ENCODE measurements at places on chromosomes 7 and 10.

- no peak for DNase-seq
These were observed 58.3 kb downstream of the VCL start for GRCh38 chr10:74056050-74056818.

- no peak for DNase-seq
These were observed 250.9 kb downstream of the PTEN start for GRCh38 chr10:88114368-88114767.

GRCh38 chr7:50473531-50473930 lies 23.4 kb upstream of the FIGNL1 start:
- DNase-seq = no peak

DNA sequence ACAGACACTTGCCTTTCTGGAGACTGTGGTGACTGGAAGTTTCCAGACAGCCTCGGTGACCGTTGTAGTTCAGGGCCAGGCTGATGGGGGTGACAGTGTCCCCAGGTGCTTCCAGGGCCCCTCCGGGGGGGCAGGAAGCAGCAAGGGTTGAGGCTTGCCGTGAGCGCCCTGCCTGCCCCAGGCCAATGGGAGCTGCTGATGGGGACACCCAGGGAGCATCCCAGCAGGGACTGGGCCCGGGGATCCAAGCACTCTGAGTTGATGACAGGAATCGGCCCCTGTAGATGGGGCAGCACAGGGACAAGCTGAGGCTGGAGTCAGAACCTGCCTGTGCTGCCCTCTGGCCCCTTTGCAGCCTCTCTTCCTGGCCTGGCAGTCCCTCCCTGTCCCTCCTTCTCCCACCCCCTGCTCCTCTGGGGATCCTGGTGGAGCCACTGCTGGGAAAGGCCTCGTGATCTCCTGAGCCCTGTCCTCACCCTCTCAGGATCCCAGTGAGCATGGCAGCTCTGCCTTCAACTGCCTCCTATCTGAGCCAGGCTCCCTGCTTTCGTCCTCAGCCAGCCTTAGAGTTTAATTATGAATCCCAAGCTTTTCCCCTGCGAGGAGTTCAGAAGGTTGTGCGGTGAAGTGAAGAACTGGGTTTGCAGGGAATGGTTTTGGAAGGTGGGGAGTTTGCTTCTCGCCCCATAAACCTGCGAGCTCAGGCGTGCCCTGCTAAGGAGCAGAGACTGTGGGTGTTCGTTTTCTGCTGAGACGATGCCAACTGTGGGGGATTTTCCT lies 84.7 kb downstream of the ADCY1 start:
- DNase-seq = no peak

DNA sequence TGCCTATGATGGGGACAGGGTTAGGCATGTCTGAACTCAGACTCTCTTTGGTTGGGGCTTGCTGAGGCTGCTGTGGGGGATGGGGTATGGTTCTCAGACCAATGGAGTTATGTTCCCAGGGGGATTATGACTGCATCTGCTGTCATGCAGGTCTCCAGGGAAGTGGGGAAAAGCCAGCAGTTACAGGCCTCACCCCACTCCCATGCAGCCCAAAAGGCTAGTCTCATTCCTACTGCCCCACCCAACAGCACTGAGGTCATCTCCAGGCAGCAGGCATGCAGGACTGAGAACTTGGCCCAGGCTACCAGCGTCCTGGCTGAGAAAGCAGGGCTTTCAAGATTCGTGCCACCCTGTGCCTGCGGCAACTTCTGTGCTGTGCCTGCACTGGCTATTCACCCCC lies 373.3 kb downstream of the HTR7 start:
- no peak for DNase-seq

DNA sequence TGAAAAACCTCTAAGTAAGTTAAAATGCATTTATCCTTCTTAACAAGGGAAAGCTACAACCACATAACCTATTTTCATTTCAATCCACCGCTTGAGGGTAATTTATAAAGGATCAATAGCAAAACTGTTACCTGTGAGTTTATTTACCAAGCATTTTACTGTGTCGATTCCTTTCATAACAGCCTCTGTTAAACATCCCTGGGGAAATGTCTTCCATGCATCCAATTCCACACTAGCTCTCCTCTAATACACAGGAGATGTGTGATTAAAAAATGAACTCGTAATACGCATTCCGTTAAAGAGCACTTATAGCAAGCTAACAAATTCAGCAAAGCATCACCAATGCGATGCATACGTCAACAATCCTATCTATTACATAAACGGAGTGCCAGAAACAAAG lies 185.7 kb downstream of the SFMBT2 start:
- no peak for DNase-seq

DNA sequence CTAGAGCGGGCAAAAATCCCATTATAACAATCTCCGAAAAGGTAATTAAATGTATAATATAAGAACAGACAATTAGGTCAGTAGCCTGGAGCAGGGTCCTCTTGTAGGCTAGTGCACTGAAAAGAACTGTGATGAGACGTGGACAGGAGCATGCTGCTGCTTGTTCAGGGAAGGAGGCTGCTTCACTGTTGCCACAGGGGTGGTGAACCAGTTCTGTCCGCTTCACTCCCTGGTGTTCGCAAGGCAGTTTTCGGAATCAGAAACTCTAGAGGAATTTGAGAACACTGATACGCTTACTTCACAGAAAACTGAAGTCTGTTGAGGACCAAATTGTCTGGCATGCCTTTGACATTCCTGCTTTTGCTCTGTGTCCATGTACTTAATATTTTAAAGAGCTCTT lies 17.4 kb downstream of the ZNRF2 start:
- DNase-seq = no peak

DNA sequence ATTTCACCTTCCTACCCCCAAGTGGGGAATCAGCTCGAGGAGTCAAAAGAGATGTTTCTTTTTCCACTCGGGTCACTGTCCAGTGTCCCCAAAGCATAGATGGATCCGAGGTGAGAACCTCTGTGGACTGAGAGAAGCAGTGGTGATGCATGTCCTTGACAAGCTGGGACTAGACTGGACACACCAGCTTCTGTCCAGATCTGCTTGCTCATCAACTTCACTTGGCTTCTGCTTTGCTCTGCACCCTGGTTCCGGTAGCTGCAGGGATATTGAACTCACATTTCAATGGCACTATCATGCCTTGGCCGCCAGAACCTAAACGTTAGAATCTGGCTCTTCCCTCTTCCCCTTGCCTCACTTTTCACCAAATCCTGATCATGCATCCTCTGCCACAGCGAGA lies 50.3 kb upstream of the CXCL12 start:
- DNase-seq = no peak

- DNase-seq = no peak
These were observed 4.6 kb downstream of the TRPV6 start for GRCh38 chr7:142880876-142881505.

DNA sequence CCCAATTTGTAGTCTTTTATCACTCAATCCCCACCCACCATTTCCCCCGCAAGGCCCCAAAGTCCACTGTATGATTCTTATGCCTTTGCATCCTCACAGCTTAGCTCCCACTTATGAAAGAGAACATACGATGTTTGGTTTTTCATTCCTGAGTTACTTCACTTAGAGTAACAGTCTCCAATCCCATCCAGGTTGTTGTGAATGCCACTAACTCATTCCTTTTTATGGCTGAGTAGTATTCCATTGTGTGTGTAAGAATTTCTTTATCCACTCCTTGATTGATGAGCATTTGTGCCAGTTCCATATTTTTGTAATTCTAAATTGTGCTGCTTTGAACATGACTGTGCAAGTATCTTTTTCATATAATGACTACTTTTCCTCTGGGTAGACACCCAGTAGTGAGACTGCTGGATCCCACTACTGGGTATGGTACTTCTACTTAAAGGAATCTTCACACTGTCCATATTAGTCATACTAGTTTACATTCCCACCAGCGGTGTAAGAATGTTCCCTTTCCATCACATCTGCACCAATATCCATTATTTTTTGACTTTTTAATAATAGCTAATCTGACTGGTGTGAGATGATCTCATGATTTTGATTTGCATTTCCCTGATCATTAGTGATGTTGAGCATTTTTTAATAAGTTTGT lies 152.6 kb downstream of the JMJD1C start:
- DNase-seq = no peak

DNA sequence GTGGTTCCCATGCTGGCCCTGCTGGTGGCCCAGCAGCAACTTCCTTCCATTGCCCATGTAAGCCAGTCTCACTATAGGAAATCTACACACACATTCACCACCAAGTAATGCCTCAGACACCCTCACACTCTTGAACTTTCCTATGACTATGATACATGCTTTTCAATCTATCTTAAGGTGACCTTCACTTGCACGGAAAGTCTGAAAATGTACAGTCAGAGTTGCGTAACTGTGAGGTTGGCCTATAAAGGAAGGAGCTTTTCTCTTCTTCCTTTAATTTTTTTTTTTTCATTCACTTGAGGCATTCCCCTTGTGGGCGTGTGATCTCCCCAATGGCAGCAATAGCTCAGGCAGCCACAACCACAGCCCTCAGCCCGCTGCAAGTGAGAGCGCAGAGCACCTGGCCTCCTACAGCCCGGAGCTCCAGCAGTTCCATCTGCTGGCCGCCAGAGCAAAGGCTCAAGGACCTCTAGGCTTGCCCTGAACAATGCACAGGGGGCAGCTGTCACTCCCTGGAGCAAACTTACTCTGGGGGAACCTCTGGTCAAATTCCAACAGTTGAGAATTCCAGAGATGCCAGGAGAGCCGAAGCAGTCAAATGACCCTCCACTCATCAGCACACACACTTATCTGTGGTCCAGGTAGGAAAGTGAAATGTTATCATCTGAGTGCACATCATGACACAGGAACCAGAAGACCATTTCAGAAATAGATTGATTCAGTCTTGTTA lies 123.1 kb upstream of the ADO start:
- no peak for DNase-seq

- DNase-seq = no peak
These were observed 7.4 kb downstream of the TAS2R41 start for GRCh38 chr7:143485094-143485493.

DNA sequence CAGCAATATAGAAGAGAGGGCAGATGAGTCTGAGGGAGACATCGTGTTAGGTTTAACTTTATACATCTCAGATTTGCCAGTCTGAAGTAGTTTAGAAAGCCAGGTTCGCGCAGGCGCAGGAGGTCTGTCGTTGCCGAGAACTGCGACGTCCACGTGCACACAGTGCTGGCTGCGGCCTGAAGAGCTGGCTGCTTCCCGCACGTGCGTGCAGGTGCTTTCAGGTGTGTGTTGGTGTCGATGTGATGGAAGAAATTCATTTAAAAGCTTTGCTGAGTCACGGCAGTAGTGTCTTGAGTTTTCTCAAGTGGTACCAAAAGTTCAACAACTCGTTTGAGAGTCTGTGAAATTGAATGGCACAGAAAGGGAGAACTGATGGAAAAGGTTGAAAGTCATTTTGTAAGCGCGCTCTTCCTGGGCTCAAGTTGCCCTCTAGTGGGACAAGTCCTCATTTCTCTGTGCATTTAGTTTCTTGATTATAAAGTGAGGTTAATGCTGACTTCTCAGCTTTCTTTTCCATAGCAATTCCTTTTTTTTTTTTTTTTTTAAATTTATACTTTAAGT lies 18.6 kb downstream of the WDR37 start:
- DNase-seq = no peak

DNA sequence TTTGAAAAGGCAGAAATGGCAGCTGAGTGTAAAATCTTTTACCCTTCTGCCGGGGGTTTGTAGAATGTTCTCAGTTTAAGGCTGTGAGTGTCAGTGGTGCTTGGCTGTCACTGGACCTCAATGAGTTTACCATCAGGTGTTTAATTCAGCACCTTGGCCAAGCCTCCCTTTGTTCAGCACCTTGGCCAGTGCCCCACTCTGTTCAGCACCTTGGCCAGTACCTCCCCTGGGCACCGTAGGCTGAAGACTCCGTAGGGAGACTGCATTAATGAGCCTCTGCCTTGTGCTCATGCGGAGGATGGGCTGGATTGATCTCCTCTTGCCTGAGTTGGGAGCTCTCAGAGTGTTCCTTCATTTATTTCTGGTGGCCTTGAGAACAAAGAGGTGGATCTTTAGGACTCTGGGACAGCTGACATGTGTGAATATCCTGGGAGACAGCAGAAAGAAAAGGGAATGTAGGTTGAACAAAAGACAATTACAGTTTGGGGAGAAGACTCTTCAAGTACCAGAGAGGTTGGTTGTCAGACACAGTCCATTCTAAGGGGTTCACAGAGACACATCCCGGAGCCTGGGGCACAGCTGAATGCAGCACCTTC lies 1.6 kb downstream of the FAM24A start:
- DNase-seq = no peak

DNA sequence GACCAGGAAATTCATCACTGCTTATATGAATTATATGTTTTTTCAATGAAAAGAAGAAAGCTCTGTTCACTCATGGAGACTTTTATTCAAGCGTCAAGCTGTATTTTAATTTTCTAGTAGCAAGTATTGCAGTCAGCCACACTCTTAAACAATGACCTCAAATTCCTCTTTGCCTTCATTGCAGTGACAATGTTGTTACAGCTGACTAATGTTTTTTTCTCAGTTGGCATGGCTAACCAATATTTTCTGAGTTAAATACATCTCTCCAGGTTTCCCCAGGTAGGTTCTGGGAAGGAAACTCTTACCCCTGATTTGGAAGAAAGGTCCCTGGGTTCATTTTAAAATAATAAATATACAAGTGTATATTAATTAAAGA lies 241.5 kb downstream of the WDR11 start:
- DNase-seq = no peak

- DNase-seq = no peak
These were observed 92.1 kb upstream of the CXCL12 start for GRCh38 chr10:44477046-44477425.

DNA sequence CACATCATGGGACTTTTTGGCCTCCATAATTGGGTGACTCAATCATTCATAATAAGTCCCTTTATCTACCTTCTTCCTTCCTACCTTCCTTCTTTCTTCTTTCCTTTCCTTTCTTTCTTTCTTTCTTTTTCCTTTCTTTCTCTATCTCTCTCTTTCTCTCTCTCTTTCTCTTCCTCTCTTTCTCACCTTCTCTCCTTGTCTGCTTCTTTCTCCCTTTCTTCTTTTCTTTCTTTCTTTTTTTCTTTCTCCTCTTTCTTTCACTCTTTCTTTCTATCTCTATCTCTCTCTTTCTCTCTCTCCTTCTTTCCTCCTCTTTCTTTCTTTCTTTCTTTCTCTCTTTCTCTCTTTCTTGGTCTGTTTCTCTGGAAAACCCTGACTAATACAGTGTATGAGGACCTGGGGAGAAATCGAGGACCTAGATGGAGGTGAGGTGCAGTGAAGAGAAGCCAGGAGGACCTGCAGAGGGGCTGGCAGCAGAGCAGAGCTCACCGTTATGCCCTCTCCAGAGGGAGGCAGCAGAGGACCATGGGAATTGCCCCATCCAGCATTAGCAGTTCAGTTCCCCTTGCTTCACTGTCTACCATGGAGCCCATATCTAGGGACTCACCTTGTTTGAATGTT lies 52.7 kb upstream of the BTRC start:
- no peak for DNase-seq

GRCh38 chr10:93816123-93816747 lies 58.5 kb downstream of the LGI1 start:
- peak; percentile 38 for DNase-seq

- DNase-seq = no peak
These were observed 479.0 kb downstream of the SDK1 start for GRCh38 chr7:3780016-3780415.

Measured in skin of body (tissue), 3 donors.